OCI-M1 (cell line): ENCODE measurements at places on chromosomes 6 and 20.
A peak's percentile ranks its signal among the peaks of the same experiment; 100 is the strongest.

DNA sequence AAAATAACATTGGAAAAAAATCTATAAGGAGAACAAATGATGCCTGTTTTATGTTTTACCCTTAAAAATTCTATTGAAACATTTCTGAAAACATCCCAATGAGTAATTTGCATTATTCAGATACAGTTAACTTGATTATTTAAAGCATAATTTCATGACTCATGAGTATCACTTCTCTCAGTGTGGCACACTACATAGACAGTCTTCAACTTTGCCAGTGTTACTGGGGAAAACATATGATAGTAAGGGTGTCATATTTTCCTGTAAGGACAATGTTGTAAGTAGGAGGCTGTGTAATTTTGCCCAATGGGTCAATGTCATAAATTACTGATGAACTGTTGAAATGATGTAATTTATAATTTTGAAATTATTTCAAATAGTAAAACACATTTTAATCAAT is 125.5 kb downstream of the PHACTR1 start:
- DNase-seq = no peak

GRCh38 chr6:30781743-30782424 is 37.5 kb upstream of the IER3 start:
- DNase-seq = peak; percentile 89

- DNase-seq = peak; percentile 75
These were observed 80.9 kb downstream of the DNAH8 start for GRCh38 chr6:38796006-38796405.

DNA sequence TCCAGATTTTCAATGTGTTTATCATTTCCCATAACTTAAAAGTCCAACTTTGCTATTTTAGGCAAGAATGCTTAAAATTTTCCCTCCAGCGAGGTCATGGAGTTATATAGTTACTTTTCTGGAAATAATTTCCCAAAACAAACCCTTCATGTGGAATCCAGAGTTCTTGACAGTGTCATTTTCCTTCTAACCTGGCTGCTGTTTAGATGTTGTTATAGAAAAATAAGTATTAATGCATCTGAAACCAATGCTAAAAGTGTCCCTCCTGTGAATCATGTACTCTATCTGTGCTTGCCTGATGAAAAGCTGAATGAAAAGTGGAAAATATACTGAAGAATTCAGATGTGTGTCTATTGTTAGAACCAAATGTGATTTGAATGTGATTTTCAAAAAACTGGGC is 245.3 kb upstream of the HSF2 start:
- no peak for DNase-seq

DNA sequence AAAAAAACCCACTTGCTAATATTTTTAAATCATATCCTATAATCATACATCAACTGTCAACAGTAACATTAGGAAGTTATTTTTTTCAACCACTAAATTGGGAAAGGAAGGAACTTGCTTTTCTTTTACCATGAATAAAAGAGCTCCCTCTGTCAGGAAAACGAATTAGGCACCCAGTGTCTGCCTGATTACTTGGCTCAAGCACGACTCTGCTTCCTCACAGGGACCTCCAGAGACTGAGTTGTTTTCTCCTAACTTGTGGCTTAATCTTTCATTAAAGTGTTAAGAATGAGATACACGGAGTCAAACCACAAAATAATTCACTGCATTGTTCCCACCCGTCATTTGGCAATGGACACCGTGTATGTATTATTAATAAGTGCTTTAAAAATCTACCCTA is 1405.1 kb upstream of the EYS start:
- peak; percentile 24 for DNase-seq

GRCh38 chr20:2705931-2706645 is 13.5 kb downstream of the EBF4 start:
- DNase-seq = no peak
